NCI-H510A treated with DMSO at 0.1 percent for 48 hours (cell line): ENCODE measurements at places on chromosomes 1 and 21.

DNA sequence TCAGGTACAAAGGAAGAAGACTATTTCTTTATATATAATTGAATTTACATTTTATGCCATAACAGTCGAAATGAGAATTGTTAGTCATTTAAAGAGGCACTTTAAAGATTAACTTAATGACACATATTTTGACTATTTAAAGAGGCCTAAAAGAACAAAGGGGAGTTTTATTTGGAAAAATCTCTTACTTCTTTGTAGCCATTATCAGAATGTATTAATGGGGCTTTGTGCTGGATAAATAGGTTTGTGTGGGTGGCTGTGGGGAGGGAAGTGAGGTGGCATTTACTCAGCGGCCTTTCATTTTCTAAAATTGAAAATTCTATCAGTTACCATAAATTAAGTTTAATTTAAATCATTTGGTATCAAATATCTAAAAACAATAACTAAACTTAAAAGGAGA is 462.2 kb upstream of the CXADR start:
- no peak for DNase-seq

GRCh38 chr1:200311256-200311655 is 98.6 kb downstream of the ZNF281 start:
- DNase-seq, result no peak

GRCh38 chr1:40594187-40594531 is 62.7 kb downstream of the ZNF684 start:
- no peak for DNase-seq

- DNase-seq, result no peak
Observed at GRCh38 chr1:42736571-42737200, 3.4 kb downstream of the CLDN19 start.
